ENCODE measurements at places on chromosomes 4 and X.
A peak's percentile ranks its signal among the peaks of the same experiment; 100 is the strongest.

DNA sequence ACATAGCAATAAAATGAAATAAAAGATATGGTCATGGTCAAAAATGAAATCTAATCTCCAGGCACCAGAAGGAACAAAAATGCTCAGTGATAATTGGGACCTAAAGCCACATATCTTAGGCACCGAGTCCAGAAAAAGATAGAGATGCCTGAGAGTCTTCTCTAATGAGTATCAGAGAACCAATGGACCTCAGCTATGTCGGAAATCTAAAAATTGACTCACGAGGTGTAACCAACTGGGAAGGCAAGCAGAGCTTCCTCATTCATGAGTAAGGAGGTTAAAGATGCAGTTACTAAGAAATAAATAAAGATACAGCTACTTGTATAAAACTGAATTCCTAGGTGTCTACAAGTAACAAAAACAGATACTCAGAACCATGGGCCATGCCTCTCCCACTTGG lies 72.1 kb downstream of the KLHL34 start:
- no peak for DNase-seq

- no peak for DNase-seq
These were observed 196.1 kb upstream of the GYPA start for GRCh38 chr4:144336633-144337032.

DNA sequence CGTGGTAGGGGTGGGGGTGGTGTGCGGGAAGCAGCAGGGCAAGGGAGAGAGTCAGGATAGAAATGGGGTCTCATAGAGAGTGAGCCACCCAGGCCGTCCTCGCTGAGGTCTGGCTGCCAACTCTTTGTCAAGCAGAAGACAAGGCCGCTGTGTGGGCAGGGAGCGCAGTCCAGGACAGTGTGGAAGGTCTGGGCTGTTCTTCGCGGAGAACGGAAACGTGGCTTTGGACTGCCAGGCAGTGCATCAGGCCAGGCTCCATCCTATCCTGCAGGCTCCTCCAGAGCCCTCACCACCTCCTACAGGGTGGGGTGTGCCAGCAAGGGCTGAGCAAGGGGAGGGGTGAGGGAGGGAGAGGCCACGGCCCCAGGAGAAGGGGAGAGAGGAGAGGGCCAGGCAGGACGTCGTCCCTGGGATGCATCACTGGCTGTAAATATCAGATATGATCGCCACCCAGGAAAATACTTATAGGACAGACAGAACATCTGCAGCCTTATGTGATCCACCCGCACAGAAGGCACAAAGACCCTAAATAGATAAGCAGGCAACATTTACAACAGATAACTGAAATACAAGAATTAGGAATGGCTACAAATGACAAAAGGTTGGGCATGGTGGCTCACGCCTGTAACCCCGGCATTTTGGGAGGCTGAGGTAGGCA lies 85.3 kb downstream of the ABLIM2 start:
- DNase-seq: no peak

GRCh38 chr4:138055890-138056289 lies 186.3 kb downstream of the SLC7A11 start:
- DNase-seq: no peak

- peak; percentile 96 for DNase-seq
These were observed 317.8 kb upstream of the GALNT7 start for GRCh38 chr4:172850838-172851237.

DNA sequence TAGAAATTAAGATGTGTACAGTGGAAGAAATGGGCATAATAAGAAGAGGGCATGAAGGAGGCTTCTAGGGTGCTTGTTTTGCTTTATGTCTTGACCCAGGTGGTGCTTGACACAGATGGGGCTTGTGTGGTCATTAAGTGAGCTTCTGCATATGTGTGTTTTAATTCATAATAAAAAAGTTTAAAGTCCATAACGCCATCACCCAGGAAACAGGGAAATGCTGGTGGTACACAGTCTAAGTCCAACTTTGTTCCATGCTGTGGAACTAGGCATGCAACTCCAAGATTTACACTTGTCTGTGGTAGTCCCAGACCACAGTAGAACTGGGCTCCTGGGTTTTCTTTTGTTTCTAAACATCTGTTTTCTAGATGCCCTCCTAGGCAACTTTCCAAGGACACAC lies 511.9 kb downstream of the MID1IP1 start:
- DNase-seq: no peak

GRCh38 chr4:78766026-78766425 lies 10.1 kb upstream of the BMP2K start:
- DNase-seq: peak; percentile 74

DNA sequence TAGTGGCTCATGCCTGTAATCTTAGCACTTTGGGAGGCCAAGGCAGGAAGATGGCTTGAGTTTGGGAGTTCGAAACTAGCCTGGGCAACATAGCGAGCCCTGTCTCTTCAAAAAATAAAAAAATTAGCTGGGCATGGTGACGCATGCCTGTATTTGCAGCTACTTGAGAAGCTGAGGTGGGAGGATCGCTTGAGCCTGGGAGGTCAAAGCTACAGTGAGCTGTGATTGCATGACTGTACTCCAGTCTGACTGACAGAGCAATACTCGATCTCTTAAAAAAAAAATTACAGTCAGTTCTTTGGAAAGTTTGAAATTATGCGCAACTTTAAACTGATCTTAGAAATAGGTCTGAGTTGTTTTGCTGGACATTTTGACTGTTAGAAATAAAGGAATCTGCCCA lies 55.8 kb downstream of the DOCK11 start:
- DNase-seq: no peak

DNA sequence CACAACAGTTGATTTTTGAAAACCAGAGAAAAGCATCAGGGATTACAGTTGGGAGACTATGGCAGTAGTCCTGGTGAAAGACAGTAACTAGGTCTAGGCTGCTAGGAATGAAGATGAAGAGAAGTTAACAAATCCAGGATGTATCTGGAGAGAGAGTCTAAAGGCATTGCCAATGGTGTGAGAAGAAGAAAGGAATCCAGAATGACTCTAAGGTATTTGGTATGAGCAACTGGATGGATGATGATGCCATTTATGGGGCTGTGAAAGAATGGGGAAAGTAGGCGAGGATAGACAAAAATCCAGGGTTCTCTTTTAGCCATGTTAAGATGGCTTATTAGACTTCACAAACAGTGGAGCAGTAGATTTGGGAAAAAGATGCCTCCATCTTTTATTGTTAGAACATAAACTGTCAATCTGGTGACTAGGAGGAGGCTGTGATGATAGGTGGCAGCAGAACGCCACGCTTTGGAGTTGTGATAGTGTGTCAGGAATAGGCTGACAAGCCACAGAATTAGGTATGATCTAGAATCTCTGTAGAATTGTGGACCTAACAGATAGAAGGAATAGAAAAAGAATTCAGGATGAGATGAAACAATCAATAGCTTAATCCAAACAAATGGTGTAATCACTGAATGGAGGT lies 27.3 kb upstream of the JADE1 start:
- peak; percentile 60 for DNase-seq

GRCh38 chrX:137033774-137034507 lies at the start of gene GPR101:
GPR101 (minus strand) TSS chrX:137033995; CDS start chrX:137031674, 2,321 bp downstream.
- DNase-seq: no peak

GRCh38 chr4:150681063-150681462 lies 99.1 kb downstream of the MAB21L2 start:
- no peak for DNase-seq

- peak; percentile 63 for DNase-seq
These were observed 230.1 kb downstream of the SHROOM3 start for GRCh38 chr4:76665153-76665552.

All from fibroblast of upper back skin (primary cell).